ENCODE measurements at places on chromosomes 11 and 22.

GRCh38 chr22:20758688-20759087 lies 15.2 kb upstream of the SERPIND1 start:
- DNase-seq: peak; percentile 31

DNA sequence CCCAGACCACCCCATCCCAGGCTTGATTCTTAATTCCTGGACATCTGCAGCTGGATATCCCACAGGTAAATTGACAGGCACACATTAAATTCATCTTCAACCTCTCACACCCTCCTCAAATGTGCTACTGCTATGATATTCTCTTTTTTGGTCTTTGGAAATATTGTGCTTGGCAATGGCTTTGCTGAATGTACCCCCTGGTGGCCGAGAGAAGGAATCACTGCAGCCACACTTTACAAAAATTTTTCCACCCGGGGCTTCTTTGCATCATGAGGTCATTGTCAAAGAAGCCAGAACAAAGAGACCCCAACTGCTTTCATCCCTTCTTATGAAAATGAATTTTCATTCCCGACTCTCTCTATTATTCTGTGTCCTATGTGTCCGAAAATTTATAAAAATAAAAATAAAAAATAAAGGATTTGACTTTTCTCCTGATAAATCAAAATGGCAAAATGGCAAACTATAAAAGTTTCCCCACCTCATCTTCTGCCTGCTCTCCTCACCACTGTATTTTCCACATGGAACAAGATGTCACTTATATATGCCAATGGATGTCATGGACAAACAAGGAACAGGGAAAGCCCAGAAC lies 15.0 kb upstream of the CYB5R2 start:
- DNase-seq: peak; percentile 58

- peak; percentile 95 for DNase-seq
These were observed 2.7 kb downstream of the ADM start for GRCh38 chr11:10307400-10308200.

DNA sequence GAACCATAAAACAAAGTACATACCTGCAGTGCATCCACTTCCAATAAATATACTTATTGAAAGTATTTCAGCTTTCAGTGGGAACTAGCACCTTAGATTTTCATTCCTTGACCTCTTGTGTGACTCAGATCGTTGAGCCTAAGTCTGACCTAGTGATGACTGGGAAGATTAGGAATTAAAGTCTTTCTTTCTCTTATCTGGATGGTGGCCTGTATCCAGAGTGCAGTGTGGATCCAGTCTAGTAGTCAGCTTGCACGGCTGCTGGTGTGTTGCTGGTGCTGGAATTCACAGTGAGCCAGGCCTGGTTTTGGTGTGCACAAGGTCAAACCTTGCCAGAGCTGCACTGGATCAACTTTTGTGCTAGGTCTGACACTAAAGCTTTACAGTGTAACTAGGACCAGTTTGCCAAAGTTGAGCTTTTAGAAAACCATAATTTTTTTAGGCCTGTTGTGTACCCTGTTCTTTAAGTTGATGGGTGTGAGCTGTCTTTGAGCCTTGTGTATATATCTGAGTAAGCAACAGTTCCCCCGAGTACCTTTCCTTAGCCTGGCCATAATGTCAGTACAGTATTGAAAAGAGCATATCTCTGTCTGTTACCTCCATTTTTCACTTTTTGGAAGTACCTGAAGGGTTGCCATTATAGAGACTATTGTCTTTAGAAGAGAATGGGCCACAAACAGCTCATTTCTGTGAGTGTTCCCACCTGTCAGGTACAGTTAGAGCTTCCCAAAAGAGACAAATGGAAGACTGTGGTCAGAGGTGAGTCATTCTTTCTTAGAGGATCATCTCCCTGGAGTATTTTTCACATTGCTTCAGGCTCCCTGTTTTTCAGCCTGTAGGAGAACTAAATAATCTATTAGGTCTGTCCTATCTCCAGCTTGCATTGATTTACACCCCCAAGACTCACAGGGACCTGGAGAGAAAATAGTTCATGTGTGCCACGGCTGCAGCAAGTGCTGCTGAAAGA lies 89.8 kb downstream of the ALX4 start:
- DNase-seq: no peak
